ENCODE measurements at places on chromosomes 4 and X.

DNA sequence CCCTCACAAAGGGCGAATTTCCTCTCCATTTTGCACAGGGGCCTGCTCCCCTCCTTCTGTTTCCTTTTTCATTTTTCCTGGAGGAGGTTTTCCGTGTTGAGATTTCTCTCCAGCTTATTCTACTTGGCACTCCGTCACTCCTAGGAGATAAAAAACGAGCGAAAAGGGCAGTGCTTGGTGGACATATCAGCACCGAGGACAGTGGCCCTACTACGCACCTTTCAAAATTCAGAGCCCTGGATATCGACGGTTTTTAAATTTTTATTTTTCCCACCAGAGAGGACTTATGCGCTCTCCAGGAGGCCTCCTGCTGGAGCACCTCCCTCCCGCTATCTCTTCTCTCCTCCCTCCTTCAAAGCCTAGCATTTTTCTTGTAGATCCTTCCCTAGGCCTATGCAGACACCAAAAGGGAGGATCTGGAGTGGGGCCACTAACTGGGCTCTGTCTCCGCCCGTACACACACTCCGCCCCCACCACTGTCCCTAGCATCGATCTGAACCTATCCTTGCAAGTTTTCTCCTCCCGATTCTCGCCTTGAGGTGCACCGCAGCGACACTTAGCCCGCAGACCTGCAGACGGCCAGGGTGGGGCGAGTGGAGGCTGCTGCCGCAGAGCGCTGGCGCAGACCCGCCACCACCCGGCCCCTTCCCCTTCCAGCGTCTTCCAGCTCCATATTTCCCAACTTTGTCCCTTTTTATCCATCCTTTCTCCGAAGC, 8.5 kb upstream of the TCEAL9 start:
- DNase-seq, result no peak

DNA sequence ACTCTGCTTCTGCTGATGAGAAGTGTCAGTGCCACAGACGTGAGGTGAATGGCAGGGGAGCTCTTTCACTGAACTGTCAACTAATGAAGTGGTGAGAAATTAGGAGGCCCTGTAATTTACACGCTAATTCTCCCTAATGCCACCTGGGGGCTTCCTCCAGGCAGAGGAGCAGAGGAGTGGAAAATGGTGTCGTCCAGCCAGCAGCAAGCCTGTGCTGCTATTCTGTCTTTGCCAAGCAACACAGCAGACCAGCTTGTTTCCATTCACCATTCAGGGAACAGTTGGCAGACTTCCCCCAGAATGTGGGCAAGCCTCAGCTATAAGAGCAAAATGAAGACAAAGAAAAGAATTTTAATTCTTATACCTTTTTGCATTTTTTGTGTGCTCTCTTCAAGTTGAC, 245.2 kb upstream of the TET2 start:
- DNase-seq, result no peak

DNA sequence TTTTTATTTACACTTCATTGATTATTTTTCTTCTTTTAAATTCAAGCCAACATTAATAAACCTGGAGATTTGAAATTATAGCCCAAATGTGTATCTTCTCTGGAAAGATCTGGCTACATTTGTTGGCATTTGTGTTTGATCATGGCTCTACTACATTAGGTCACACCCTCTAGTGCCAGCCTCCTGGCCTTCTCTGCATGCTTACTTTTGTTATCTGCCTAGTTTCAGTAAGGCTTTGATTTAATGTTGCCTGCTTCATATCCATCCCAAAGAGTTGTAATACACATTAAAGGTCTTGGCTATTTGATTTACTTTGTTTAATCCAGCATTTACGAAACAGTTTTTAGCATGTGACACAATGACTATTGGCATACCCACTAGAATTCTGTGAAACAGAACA, 224.5 kb downstream of the TRAM1L1 start:
- DNase-seq, result no peak

DNA sequence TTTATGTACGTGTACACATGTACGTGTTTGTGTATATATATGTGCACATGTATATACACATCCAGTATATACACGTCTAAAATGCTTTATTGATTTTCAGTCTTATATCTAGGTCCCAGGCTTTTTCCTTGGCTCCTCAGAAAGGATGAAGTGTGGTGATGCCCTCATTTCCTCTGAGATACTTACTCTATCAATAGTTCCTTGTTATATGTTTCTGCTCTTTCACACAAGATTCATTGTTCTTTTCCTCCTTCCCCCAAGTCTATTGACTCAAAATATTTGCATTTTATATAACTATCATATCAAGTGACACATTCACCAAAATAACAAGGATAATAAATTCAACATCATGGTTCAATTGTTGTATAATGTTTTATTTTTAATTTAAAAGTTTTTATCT, 359.2 kb downstream of the EPHA5 start:
- no peak for DNase-seq

DNA sequence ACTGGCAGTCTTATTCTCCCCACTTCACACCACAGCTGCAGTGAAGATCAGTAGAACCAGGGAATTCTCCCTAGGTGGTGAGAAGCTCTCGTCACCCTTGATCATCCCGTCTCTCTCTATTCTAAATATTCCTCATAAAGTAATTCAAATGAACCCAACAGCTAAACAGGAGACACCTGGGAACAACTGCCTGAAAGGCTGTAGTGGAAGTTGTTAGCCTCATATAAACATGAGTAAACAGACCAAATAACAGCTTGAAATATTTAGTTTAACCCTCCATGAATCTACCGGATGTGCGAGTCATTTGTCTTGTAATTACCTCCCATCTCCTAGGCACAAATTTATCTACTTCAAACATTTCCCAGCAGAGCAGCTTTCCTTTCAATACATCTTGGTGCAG, 30.4 kb upstream of the APELA start:
- no peak for DNase-seq

- DNase-seq, result no peak
Observed at GRCh38 chr4:137740141-137740540, 207.8 kb upstream of the PCDH18 start.

- DNase-seq, result no peak
Observed at GRCh38 chrX:69556060-69557011, 52.2 kb downstream of the NALF2 start.

GRCh38 chr4:165204462-165204830, 2.9 kb upstream of the KLHL2 start:
- peak; percentile 26 for DNase-seq

DNA sequence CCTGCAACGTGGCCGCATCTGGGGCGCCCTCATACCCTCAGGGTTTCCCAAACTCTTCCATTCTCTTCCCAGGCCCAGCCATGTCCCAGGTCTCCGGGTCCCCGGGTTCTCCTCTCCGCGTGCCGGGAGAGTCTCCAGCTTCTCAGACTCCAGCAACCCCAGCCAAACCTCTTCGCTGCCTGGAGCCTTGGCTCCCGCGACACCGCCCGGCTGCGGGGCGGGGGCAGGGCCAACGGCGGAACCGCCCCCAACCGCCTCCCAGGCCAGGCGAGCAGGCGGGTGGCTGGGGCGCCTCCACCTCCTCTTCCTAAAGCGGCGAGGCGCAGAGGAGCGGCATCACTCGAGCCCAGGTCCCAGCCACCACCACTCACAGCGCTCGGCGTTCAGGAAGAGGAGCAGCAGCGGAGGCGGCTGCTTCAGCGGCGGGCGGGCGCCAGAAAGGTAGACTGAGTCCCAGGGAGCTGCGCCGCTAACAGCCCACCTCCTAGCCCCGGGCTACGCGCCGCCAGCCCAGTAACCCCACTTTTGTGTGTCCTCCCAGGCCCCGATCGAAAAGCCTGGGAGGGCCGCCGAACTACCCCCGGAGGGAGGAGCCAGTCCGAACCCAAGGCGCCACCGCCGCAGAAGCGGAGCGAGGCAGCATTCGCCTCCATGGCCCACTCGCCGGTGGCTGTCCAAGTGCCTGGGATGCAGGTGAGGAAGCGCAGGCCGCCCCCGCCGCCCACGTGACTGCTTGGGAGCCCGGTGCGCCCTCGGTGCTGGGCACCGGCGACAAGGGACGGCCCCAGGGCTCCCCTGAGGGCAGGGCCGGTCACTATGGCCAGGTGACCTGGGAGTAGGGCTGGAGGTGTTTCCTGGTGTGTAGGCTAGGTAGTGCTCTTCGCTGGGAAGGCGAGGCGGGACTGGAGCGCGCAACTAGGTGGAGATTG, at the start of gene STK26:
Gene STK26 (plus strand): TSS at position 336 of the 929 bp plus-strand sequence. CDS start 316 bp downstream, at position 652.
- peak; percentile 77 for DNase-seq

- DNase-seq, result no peak
Observed at GRCh38 chrX:129714581-129714980, 24.2 kb upstream of the XPNPEP2 start.

- no peak for DNase-seq
Observed at GRCh38 chrX:24410514-24411189, 50.2 kb downstream of the SUPT20HL1 start.

- no peak for DNase-seq
Observed at GRCh38 chr4:158008551-158009218, 164.1 kb downstream of the GASK1B start.

DNA sequence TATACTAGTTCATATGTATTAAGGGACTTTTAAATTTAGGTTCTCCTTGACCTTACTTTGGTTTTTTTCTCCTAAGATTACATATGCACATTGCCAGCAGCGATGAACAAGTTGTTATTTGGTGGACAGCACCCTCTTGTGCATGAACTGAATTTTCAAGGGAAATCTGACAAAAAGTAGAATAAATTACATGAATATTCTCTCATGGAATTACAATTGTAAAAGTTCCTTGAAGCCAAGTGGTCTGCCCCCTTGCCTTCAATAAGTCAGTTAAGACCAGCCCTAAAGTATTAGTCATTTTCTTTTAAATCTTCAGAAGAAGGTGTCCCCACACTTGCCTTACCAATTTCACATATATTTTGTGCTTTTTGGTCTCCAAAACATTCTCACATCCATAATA, 30.7 kb upstream of the SMARCA5 start:
- DNase-seq, result no peak

DNA sequence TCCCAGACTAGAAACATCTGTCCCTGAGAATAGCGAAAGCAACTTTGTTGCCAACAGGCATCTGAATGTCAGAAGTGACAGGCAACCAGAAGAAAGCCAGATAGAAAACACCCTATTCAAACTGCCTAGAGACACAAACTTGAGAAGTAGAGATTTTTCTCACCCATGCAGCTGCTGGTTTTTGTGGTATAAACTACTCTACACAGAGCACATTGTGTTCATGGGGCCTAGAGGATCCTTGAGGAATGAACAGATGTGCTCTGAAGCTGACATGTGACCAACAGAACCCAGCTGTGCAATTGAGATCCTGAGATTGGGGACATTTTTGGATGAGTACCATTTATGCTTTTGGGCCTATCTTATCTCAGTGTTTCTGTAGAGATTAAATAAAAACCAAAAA, 63.6 kb upstream of the NRK start:
- no peak for DNase-seq

- no peak for DNase-seq
Observed at GRCh38 chrX:130575831-130576389, 174.1 kb downstream of the RBMX2 start.

- DNase-seq, result no peak
Observed at GRCh38 chr4:184843984-184844554, 18.3 kb upstream of the ACSL1 start.

DNA sequence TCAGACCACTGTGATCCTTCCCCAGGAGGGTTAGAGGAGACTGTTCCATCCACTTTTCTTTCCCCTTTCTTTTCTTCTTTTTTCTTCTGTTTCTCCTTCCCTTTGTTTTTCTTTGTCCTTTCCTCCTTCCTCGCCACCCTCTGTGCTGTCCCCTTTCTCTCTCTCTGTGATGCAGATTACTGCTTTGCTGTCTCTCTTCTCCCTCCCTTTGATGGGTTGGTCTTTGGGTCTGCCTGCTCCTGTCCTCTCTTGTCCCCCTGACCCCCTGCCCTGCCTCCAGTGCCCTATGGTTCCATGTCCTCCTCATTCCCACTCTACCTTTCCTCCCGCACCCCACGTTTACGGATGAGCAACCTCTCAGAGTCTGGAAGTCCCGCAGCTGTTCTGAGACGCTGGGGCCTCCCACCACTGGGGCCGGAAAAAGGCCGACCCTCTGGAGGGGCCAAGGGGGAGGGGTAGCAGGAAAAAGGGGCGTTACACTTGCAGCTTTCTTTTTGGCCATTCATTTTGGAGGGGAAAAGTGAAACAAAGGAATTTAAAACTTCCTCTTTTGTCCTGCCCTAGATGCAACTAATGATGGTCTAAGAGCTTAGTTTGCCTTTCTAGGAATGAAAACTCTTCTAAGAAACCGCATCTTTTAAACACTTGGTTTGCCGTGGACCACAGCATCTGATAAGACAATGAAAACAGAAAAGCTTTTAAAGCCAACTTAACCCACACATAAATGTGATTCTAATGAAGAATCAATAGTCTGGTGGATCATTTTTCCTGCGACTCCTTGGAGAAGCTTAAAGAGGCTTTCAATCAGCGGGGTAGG, 24.5 kb upstream of the TSR2 start:
- DNase-seq, result no peak

DNA sequence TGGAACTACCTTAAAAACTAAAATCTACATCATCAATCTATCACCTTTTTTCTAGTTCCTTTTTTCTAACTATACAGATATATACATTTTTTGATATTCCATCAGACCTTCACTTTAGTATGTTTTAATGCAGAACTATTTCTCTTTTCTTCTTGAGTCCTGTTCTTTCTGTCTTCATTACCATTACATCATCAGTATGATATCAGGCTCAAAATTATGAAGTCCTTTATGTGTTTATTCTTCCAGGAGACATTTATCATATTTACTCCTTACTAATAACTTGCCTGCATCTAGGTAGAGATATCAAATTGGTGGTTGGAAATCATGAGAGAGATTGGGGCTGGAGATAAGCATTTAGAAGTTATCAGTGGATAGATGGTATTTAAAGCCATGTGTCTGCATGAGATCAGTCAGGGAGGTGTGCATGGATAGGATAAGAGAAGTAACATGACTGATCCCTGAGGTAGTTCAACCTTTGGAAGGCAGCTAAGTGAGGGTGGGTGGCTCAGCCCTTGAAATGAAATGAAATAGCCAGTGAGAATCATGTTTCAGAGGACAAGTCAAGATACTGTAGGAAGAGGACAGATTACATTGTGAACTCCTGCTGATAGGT, 43.1 kb downstream of the MRPL1 start:
- no peak for DNase-seq

DNA sequence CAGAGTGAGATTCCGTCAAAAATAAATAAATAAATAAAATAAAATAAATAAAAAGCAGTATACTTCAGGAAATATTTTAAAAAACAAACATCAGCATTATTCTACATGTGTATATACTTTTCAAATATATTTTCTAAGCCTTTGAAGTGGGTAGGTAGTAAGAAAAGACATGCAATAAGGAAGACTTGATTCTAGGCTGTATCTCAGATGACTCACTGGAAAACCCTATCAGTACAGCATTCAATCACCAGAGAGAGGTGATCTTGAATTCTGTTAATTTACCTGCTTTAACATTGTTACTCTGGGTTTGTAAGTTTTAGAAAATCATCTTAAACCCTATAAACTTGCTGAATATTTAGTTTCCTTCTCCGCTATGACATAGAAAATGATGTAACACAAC, 106.6 kb upstream of the NAP1L5 start:
- no peak for DNase-seq
